ENCODE measurements at places on chromosomes 3 and 15.

DNA sequence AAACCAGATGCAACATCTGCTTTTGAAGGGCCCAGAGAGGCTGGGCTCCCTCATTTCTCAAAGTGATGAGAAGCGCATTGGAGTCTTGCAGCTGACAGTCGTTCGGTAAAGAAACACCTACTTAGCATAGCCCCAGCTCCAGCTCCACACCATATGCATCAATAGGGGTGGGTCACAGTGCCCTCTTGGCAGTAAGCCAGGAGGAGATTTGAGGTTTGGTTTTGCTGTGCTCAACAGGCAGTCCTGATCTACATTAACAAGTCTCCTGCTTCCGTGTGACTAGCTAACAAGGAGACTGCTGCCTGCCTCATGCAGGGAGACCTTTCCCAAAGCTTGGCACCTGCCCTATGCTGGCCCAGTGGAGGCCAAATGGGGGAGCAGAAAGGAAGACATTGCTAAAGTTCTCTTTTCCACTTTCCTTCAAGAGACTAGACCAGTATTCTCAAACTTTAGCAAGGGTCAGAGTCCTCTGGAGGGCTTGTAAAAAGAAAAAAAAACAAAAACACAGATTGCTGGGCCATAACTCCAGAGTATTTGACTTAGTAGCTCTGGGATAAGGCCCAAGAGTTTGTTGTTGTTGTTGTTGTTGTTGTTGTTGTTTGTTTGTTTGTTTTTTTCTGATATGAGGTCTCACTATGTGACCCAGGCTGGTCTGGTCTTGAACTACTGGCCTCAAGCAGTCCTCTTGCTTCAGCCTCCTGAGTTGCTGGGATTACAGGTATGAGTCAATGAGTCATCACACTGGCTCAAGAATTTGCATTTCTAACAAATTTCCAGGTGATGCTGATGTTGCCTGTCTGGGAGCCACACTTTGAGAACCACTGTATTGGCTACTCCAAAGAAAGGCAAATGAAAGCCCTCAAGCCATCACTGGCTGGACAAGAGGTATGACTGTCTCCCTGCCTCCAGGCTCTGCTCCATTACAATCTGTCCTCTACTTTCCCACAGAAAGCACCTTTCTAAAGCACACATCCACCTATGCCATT lies 294.9 kb downstream of the RORA start:
- no peak for DNase-seq

DNA sequence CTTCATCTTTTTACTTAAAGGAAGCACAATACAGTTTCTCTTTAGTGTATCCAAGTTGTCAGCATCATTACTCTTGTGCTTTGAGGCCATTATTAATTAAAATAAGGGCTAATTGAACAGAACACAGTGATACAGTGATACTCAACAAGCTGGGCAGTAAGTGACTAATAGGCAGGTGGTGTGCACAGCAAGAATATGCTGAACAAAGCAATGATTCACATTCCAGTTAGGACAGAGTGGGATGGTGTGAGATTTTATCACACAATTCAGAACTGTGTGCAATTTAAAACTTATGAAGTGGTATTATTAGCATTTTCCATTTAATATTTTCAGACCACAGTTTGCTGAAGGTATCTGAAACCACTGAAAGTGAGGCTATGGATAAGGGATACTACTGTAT lies 116.9 kb downstream of the PLOD2 start:
- no peak for DNase-seq

DNA sequence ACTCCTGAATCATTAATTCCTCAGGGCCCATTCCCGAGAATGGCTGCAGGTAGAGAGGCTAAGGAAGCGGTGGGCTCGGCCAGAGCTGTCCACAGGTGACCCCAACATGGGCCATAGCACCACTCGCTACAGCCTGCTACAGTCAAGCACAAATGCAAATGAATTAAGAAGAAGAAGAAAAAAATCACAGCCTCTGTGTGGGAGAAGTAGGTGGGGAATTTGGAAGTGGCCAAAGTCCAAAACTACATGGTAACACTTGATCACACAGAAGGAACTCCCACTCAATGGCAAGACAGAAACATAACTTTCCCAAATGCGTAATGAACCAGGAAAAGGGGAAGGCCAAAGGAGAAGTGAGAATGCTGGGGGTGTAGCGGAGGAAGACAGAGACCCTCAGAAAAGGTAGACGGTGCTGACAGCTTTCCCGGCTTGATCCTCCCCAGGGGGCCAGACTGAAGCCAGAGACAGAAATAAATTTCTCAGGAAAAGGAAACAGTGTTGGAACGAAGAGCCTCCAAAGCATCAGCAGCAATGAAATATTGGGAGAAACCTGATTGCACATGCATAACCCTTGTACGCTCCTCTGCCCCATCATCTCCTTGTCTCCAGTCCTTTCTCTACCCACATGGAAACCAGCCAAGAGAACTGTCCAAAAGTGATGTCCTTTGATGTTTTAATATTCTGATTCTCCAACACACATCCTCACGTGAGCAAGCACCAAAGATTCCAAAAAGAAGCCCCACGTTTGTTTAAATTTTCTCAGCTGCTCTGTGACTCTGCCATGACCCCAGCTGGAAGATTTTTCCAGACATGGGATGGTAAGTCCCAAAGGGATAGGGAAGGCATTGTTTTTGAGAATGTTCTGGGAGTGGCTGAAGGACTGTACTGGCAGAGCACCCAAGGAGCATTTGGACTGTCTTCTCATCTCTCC lies 107.6 kb downstream of the OXNAD1 start:
- DNase-seq: peak; percentile 75

- no peak for DNase-seq
Observed at GRCh38 chr3:159488602-159489001, 500.0 kb upstream of the IL12A start.

DNA sequence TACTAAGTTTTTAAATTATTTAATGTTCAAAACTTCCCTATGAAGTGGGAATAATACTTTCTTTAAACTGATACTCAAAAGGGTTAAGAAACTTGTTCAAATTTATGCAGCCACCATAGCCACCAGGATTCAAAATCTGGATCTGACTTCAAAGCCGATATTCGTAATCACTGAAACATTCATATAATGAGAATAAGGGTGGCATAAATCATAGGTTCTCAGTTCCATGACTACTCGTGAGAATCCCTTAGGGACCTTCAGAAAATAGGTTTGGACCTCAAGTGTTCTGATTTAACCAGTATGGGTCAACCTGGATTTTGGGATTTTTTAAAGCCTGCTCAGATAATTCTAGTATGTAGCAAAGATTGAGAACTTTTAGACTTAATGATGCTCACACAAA lies 160.6 kb downstream of the RBMS3 start:
- no peak for DNase-seq

DNA sequence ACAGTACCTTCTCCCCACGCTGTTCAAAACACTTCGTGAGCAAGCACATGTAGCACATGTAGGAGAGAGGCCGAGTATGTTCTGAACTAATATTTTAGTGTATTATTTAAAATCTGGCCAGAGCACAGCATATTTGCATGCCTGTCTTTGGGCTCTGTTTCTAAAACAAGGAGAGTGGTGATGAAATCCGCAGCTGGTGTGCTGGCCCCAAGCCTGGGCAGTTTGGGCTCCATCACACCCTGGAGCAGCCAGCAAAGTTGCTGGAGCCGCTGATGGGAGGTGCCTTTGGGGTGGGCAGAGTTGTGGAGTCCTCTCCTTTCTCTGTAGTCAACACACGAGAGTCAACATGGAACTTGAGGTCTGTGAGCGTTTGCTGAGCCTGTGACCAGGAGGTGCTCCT lies 116.6 kb downstream of the SLCO3A1 start:
- DNase-seq: no peak

- no peak for DNase-seq
Observed at GRCh38 chr15:47917881-47918280, 200.6 kb downstream of the SEMA6D start.
